ENCODE measurements at places on chromosomes 2 and 18. TPM values are rescaled to one million over a fixed set of nuclear protein-coding genes. Genes with fewer than 3 reads are reported as not detected.

DNA sequence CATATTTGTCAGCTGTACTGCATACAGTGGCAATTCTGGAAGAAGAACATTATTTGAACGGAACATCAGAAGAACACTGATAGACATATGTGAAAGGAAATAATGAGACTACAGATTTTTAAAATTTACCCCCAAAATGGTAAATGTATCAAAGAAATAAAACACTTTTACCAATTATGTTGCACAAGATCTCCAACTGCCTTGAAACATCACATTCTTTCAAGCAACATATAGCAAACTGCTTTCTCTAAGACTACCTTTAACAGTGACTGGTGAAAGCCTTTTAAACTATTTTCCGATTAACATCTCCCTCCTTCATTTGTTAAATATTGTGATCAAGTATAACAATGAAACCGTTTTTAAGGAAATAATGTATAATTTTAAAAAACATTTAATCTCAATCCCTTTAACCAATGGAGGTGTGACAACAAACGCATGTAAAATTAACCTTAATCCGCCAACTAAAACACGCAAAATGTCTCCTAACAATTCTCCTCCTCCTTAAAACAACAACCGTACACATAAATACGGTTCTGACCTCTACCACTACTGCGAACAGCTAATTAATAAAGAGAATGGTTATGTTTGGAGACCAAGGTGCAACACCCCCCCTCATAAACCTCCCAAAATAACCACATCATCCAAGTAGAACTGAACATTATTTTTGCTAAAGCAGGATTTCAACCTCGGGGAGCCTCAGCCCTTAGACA lies 2.4 kb downstream of the FBXO11 start:
- no peak for DNase-seq

Gene ALPP
- total RNA-seq: not detected

DNA sequence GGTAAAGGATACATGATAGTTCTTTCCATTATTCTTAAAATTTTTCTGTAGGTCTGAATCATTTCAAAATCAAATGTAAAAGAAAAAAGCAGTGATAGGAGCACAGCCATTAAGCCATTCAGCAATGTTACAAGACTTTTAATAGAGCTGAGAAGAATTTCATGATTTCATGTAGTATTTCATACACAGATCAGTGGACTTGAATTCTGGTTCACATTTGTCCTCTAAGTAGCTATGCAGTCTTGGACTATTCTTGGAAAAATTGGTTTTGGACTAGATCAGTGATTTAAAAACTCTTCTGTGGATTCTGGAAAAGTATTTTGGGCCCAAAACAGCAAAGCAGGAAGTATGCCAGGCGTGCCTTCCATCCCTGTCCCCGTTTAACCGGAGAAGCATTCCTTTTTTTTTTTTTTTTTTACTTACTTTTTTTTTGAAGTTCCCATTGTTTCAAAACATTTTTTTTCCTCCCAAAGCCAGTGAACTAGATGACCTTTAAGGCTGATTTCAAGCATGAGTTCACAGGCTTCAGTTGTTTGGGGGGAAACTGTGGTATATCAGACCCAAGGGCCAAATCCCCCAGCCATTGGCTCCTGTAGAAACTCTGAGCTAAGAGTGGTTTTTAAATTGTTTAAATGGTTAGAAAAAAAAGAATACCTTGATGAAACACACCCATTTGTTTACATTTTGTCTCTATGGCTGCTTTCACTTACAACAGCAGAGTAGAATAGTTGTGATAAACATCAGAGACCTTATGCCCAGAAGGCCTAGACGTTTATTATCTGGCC lies 17.5 kb upstream of the POLI start:
- no peak for DNase-seq

DNA sequence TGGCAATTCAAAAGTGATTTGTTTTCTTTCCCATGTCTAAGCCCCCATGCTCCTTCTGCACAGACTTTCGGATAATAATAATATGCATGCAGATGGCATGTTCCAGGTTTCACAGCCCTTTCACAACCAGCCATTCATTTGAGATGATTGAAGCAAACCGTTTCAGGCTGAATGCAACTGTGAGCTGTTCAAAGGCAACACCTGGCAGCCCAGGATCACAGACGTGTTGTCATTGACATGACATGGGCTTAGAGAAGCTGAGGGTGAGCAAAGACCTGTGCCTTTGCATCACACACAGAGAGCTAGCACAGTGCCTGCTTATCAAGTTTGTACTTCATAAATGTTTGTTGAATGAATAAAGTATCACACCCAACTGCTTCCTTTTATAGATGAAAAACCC lies 12.4 kb upstream of the ERMN start:
- no peak for DNase-seq

Gene ALPI
- total RNA-seq: not detected

DNA sequence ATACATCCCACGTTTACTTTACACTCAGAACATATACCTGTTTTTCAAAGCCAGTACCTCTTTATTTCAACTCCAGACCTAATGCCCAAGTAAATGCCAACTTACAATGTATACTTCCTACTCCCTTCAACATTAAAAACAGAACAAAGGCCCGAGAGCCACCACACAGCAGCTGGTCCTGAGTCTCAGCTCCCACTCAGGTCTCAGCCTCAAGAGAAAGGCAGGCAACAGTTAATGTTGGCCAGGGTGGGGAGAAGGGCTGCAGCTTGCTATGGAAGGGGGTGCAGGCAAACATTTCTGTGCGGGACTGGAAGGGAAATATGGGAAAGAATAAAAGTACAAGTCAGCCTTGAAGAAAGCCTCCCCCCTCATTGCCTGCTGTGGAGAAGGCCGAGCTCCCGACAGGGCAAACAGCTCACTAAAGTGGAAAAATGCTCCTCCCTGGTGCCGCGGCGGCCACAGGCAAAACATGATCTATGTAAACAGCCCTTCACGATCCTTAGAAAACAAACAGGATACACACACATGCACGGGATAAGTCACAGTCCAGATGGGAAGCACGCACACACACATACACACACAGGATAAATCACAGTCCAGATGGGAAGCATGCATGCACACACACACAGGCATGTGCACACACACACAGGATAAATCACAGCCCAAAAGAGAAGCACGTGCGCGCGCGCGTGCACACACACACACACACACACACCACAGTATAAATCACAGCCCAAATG lies 67.4 kb downstream of the ADNP2 start:
- no peak for DNase-seq

DNA sequence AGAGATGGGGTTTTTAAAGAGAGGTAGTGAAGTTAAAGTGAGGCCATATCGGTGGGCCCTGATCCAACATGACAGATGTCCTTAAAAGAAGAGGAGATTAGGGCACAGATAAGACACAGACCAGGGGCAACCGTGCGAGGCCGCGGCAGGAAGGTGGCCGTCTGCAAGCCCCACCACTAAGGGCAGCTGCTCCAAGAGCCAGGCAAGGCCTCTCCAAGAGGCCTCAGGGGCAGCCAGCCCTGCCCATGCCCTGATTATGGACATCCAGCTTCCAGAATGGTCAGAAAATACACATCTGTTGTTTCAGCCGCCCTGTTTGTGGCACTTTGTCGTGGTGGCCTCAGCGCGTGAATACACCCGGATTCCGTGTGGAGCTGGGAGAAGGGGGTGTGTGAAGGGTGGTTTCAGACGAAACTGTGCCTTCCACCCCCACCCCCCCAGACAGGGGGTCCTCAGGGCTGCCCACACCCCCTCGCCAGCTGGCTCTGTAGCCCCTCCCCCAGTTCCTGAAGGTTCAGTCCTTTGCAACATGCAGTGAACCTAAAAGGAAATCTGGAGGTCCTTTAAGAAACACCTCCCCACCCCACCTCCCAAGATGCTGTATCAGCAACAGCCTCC lies 74.1 kb upstream of the SMAD7 start:
- DNase-seq: no peak

- DNase-seq: no peak
Measured at GRCh38 chr2:121682396-121683298, 33.4 kb upstream of the CLASP1 start.

- DNase-seq: no peak
Measured at GRCh38 chr2:9663008-9663879, 32.4 kb upstream of the YWHAQ start.

Gene MOGAT1
- total RNA-seq: 0.25 TPM

GRCh38 chr2:30265052-30266015 lies 34.0 kb downstream of the LBH start:
- no peak for DNase-seq

DNA sequence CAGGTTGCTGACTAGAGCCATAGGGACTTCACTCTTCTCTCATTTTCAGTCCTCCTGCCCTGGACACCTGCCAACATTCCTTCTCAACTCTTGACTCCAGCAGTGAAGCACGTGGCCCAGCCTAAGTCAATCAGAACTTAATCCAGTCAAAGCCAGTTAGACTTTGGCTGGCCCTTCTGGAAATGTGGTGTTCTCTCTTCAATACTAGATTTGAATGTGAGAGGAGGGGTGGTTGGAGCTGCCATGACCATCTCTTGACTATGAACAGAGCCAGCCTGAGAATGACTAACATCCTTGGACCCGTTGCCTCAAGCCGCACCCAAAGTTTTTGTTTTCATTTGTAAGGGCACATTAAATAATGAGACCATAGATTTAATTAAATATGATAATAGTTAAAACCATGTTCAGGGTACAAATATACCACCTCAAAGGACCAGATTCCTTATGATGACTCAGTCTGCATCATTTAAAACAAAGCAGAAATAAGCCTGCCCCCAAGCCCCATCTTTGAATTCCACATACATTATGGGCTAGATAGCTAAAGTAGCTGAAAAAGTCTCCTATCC lies 49.7 kb upstream of the RASGRP3 start:
- DNase-seq: peak; percentile 44

GRCh38 chr2:37892436-37893114 lies 32.5 kb upstream of the RMDN2 start:
- DNase-seq: no peak

- no peak for DNase-seq
Measured at GRCh38 chr18:55927831-55928230, 339.8 kb upstream of the TCF4 start.

- no peak for DNase-seq
Measured at GRCh38 chr2:217800433-217801114, 202.2 kb downstream of the TNS1 start.

Gene LMAN1
- total RNA-seq: 53.6 TPM

DNA sequence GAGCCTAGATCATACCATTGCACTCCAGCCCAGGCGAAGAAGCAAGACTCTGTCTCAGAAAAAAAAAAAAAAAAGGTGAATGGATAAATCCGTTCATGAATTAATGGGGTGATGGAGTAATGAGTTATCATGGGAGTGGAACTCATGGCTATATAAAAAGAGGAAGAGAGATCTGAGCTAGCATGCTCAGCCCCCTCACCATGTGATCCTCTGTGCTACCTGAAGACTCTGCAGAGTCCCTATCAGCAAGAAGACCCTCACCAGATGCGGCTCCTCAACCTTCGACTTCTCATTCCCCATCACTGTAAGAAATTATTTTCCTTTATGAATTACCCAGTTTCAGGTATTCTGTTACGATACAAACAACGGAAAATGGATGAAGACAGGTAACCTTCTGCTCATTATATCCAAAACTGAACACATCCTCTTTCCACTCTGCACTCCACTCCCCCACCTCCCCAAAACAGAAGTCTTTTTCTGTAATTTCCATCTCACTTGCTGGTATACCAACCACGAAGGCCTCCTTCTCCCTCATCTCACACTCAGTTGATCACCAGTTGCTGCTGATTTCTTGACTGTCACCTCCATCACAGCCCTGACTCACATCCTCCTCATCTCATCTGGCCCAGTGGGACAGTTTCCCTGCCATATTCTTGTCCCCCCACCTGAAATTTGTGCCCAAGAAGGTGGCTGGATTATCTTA lies 8.8 kb downstream of the RETREG2 start:
- DNase-seq: no peak

DNA sequence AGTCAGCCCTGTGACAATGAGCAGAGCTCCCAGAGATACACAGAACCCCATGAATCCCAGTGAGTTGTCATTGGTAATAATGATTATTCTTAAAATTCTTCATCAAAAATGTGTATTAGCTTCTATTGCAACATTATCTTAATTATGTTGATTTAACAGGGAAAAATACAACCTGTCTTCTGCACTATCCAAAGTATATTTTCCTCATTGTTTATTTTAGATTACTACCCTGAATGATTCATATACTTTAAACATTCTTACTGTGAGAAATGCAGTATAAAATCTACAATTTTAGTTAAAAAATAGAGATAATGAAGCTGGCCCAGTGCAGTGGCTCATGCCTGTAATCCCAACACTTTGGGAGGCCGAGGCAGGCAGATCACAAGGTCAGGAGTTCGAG lies 125.2 kb upstream of the LYPD1 start:
- no peak for DNase-seq

Gene SLC19A3
- total RNA-seq: 1.2 TPM

DNA sequence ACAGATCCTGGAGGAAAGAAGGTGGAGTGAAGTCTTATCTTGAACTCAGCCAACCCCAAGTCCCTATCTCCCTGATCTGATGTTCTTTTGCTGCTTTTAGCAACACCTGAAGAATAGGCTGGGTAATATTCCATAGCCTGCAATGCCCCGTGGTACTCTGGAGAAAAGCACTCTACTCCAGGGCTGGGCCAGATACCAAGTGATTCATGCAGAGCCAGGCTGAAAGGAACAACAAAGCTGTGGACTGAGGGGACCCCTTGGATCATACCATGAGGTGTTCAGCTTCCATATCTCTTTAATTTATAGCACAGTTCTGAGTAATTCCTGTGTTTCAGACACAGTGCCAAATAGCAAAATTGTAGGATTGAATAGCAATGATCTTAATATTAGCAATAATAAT lies 130.6 kb downstream of the NXPH2 start:
- DNase-seq: no peak

DNA sequence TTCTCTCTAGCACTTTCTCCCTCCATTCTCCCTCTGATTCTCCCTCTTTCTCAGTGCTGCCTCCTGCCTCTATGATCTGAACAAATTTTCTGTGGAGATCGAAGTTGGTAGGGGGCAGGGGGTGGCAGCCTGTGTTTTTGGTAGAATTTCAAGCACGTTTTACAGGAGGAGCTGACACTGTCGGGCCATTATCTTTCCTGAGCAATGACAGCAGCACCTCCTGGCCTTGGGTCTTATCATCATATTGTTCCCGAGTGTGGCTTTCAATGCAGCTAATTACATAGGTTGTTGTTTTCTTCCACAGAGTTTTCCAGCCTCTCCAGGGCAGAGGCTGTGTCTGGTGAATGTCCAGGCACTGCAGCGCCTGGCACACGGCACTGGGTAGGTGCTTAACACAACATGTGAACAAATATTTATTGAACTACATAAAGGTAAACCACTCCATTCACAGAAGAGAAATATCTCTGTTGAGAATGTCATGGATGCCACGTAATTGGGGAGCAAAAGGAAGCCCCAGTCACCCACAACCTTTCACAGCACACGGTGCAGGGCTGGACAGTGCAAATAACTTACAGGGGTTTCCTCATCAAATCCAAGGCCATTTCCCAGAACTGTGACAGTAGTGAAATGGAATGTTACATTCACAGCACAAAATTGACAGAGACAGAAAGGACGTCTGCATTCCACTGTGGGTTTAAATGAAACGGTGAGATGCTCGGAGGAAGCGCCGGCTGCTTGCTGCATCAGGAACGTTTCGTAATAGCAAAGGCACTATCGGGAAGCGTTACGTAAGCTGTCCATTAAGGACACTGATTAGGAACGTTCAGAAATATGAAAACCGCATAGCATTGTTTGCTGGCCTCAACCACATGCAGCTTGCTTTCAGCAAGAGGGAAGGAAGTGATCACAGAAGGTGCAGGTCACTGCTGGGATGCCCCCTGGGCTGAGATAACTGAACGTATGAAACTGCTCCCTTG lies 6.5 kb upstream of the KCNG2 start:
- peak; percentile 58 for DNase-seq
